ENCODE measurements at places on chromosomes 6 and 20. TPM values are rescaled to one million over a fixed set of nuclear protein-coding genes. Genes with fewer than 3 reads are reported as not detected.

GRCh38 chr6:157965387-157965786 is 16.3 kb upstream of the SYNJ2 start:
- no peak for DNase-seq

- no peak for DNase-seq
These were observed 167.4 kb upstream of the PCSK2 start for GRCh38 chr20:17059465-17059864.

DNA sequence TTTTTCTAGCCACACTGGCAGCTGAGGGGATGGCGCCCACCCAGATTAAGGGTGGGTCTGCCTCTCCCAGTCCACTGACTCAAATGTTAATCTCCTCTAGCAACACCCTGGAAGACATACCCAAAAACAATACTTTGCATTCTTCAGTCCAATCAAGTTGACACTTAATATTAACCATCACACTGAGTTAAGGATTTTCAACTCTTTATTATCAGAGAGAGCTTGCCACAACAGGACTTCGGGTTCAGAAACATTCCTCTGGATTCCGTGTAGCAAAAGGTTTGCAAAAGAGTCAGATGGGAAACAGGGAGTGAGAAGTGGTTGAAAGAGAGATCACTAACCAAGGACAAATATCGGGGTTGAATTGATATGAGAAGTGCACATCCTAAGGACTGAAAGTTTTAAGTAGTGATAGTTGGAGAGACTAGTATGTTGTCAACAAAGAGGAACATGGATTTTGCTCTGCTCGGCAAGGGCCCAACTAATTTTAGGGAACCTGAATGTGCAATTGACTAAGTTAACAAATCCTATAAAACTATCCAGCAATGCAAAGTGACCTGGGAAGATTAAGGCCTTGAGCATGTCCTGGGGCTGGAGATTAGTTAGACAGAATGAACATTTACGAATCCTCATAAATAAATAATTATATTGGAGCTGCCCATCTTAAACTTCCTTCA is 137.0 kb upstream of the TENT5A start:
- no peak for DNase-seq

GRCh38 chr20:59810449-59811187 is 122.8 kb downstream of the SYCP2 start:
- DNase-seq, result no peak

DNA sequence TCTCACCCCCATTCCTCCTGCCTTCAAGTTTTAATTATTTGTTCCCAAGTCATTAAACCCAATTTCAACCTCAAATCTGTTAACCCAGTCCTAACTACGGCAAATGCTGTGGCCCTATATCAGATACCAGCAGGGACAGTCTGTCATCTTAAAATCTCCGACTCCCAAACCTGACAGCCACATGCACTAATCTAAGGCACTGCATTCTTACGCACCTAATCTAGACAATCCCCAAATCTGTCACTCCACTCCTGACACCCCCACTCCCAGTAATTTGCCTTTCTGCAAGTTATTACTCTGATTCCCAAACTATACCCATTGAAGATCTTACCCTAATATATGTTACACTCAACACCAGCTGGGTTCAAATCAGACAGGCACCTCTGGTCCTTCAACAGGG is 2.5 kb downstream of the MTCH1 start:
- DNase-seq, result no peak

- DNase-seq, result no peak
These were observed 108.4 kb downstream of the KLHL32 start for GRCh38 chr6:97032955-97033354.

GRCh38 chr6:47484616-47485015 is 7.0 kb downstream of the CD2AP start:
- DNase-seq, result no peak

DNA sequence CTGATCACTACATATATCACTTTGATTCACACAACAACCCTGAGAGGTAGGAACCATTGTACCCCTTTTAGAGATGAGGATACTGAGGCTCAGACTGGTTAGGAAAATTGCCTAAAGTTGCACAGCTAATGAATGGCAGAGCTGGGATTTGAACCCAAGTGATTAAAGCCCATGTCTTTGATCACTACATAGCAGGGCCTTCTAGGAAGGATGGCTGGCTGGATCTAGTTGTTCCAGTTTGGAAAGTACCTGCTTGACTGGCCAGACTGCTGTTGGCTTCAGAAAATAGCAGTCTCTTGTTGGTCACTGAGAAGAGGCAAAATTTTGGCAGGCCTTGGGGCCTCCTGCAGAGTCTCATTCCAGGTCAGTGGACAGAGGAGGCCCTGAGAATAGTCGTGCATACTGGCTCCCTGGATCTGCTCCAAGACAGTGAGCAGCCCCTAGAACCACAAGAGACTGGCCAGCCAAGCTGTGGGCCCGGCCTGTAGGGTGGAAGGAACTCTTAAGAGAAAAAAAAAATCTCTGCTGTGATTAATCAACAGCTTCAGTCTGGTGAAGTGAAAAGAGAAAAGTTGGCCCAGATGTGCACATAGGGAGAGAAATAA is 17.5 kb downstream of the PPARD start:
- no peak for DNase-seq

Gene CALHM4
- not detected for total RNA-seq

Gene FARS2
- total RNA-seq, result 17.8 TPM

Gene TTBK1
- 1.0 TPM for total RNA-seq

Gene GHRH
- total RNA-seq, result not detected

Gene C6orf132
- 0.87 TPM for total RNA-seq

Gene RSPH9
- total RNA-seq, result not detected

Gene COL11A2
- 127 TPM for total RNA-seq

Gene CST8
- total RNA-seq, result not detected

Data from endothelial cell (in vitro differentiated cells).